ENCODE measurements at places on chromosomes 1 and 21.

GRCh38 chr1:119896303-119896702 is at the start of gene ADAM30:
ADAM30 (minus strand) TSS chr1:119896515; CDS start chr1:119896336, 179 bp downstream.
- DNase-seq, result no peak

DNA sequence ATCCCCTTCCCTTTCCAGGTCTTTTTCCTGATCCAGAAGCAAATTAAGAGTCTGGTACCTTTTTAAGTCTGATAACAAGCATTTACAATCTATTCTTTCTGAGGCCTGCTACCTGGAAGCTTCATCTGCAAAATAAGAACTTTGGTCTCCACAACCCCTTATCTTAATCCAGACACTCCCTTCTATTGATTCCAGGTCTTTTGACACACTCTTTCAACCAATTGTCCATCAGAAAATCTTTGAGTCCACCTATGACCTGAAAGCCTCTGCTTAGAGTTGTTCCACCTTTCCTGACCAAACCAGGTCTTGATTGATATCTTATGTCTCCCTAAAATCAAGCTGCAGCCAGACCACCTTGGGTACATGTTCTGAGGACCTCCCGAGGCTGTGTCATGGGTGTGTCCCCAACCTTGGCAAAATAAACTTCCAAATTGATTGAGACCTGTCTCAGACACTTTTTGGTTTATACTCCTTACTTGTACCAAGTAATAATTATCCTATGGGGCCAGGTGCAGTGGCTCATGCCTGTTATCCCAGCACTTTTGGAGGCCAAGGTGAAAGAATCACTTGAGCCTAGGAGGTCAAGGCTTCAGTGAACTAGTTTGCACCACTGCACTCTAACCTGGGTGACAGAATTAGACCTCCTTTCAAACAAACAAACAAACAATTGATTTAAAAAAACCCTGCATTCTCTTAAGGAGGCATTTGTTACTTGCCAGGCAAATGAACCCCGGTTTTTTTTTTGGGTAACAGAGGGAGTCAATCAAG is 126.1 kb downstream of the MAP3K21 start:
- DNase-seq, result no peak

DNA sequence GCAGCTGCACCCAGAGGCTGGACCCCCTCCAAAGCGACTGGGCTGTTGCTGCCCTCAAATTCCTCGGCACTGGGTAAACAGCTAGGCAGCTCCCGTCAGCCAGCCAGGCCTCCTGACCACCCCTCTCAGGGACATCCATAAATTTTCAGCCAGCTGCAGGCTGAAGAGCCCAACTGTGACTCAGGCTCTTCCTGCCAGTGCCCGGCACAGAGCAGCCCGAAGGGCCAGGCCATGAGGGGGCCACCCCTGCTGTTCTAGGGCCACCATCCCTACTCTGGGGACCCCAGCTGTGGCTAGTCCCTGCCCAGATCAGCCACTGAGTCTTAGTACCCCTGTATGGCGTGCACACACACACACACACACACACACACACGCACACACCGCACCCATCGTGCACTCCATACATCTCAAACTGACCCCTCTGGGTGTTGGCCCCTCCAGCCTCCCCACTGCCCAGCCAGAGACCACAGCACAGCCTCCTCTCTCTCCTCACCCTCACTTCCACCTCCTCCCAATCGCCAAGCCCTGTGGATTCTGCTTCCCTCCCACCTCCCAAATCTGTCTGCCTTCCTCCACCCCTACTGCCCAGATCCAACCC is 6.2 kb upstream of the LAPTM5 start:
- no peak for DNase-seq

GRCh38 chr21:46660505-46660904 is 25.0 kb downstream of the PRMT2 start:
- no peak for DNase-seq

GRCh38 chr21:29943885-29944284 is 4.1 kb upstream of the GRIK1 start:
- DNase-seq, result no peak

- DNase-seq, result peak; percentile 70
These were observed 78.6 kb upstream of the SOD1 start for GRCh38 chr21:31580866-31581276.

GRCh38 chr21:29115899-29116298 is 14.5 kb upstream of the MAP3K7CL start:
- no peak for DNase-seq

DNA sequence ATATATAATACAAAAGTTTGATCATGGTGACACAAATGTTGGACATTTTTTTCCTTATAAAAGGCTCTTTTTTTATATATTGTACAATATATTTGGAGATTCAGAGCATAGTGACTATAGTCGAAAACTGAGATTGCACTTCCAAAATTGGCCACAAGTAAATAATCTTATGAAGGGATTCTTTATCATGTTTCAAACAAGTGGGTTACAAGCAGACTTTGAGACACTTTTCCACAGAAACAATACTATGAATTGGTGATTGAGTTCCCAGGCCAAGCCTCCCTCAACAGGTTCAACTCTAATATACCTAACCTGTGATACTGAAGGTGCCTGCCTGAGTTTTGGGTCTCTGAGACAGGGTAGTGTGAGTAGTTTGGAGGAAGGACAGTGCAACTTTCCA is 13.8 kb downstream of the LEPR start:
- DNase-seq, result no peak

- DNase-seq, result no peak
These were observed 24.3 kb downstream of the PTGS2 start for GRCh38 chr1:186655876-186656275.

DNA sequence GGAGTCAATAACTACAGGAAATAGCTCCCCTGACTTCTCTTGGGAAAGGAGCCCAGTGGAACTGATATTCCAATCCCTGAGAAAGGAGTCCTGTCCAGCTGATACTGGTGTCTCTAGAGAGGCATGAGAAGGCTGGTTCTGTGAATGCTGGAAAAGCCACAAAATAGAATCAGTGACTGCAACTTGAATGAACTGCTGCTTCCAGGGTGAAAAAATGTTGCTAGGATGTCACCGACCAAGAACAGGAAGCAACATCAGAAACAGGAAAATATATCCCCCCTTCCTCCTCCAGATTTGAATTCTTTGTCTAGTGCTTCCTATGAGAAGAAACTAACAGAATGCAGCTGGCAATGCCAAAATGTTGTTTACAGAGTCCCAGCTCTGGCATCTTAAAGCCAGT is 269.3 kb upstream of the LYPLAL1 start:
- DNase-seq, result no peak

GRCh38 chr1:16906873-16907272 is 11.1 kb downstream of the RNU1-2 start:
- DNase-seq, result no peak

DNA sequence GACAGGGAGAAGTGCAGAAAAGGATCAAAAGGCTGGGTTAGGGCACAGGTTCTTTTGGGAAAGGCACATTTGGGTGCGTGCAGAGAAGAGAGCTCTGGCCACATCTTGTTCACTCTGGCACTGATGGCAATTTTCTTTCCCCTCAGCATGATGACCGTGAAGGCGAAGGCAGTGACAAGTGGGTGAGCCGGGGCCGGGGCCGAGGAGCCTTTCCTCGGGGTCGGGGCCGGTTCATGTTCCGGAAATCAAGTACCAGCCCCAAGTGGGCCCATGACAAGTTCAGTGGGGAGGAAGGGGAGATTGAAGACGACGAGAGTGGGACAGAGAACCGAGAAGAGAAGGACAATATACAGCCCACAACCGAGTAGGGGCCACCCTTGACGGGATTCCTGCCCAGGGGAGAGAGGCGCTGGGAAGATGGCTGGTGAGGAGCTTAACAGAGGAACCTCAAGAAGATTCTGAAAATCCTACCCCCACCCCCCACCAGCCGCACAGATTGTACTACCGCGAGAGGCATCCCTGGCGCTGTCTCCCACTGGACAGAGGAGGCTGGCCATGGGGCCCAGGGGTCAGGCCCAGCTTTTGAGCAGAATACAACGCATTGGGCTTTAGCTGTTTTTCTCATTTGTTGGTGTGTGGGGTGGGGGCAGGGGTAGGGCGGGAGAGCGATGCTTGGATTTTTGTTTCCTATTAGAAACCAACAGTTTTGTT is 2.4 kb upstream of the SH3D21 start:
- no peak for DNase-seq

- no peak for DNase-seq
These were observed 51.4 kb downstream of the DISC1 start for GRCh38 chr1:231678011-231678432.

DNA sequence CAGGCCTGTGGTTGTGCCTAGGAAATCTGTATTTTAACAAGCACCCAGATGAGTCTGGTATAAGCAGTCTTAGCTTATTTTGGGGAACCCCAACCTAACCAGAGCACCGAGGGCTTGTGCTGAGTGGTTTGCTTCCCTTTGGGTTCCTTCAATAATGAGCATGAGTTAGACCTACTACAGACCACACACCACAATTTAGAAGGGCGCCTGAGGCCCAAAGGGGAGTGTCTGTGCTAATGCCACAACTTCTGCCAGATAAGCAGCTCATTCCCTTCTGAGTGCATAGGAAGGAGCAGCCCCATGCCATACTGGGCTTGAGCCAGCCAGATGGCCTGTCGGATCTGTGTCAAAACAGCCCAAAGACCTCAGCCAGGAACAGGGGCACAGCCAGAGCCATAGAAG is 15.4 kb upstream of the LSS start:
- DNase-seq, result no peak

DNA sequence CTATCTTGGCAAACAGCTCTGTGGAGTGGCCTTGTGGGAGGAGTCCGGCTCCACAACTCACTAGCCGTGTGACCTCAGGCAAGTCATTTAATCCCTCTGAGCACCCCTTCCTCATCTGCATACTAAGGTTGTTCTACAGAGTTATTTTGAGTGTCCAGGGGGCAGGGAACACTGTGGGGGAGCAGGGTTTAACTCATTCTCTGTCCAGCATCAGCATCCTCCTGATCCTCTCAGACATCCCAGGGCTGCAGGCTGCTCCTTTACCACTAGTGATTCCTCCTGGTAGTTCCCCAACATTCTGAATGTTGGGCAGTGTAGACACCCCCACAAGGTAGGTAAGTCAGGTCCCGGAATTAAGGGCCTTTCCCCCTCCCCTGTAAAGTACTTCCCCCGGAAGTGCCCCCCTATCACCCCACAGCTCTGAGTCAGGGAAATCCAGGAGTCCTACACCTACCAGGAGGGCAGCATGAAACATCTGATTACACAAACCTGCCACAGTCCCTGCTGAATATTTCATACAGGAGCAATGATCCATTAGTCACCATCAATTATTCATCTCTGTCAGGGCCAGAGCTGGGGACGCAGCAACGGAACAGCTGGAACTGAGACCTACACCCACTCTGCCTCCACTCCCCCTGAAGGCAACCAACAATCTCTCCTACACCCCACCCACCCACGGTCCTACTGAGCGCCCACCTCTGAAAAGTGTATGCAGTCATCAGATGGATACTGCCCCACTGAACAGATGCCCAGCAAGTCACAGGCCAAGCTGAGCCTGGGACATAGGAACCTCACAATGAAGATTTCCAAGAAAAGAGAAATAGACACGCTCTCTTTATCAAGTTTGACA is 20.5 kb downstream of the SYT2 start:
- no peak for DNase-seq

- no peak for DNase-seq
These were observed 365.4 kb downstream of the LTN1 start for GRCh38 chr21:28627261-28627660.

GRCh38 chr21:41973861-41974751 is 20.3 kb upstream of the C2CD2 start:
- DNase-seq, result no peak

- no peak for DNase-seq
These were observed 11.7 kb downstream of the RIMKLA start for GRCh38 chr1:42392255-42392654.

Measured in stimulated activated CD8-positive, alpha-beta memory T cell treated with anti-CD3 and anti-CD28 coated beads, Interleukin-7, amount 100 ng/mL, for 1 hour (primary cell).